ENCODE measurements at places on chromosomes 2 and 18. TPM values are rescaled to one million over a fixed set of nuclear protein-coding genes. Genes with fewer than 3 reads are reported as not detected.

- no peak for DNase-seq
Observed at GRCh38 chr2:126986631-126987187, 88.0 kb downstream of the TEX51 start.

DNA sequence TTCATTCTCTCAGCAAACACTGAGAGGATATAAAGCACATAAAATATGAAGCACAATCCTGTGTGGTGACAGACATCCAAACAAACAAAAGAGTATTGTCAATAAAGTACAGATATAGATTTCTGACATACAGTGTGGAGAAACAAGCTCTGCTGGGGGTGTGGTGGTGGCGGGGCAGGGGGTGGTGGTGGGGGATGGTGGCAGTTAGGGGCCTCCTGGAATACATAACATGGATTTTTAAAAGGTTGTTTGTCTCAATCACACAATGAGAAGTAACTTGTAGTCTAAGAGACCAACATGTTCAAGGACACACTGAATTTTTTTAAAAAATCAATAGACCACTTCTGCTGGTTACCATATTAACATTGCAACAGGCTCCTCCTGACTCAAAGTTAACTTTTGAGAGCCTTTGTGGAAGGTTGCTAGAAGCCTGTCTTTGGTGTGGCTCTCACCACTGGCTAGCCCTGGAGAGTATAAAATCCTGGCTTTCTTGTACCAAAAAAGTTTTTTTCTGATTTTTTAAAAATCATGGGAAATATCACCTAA is 1197.4 kb downstream of the SUCLG1 start:
- DNase-seq = no peak

DNA sequence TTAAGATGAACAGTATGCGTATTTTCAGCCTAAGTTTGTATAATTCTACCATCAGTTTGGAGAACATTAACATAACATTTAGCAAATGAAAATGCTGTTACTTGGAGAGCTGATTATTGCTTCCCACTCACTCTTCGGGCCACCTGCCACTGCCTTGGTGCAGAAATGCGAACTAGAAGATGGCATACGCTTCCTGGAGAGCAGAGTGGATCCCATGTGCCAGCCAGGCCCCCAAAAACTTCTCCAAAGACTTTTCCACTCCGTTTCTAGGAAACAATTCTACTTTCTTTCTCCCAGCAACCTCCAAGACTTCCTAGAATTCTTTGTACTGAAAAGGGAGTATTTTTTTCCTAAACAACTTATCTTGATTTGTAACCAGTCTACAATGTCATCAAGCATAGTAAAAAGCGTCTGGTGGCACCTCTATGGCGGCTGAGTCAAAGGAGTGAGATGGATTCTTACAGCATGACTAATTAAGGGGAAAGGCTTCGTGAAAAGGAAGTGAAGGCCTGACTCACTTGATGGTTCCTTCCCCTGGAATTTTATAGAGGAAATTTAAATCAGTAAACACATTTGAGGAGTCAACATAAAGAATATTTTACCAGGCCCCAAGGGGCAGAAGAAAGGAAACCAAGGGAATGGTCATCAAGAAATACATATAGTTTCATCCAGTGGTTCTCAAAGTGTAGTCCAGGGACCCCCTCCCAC is 36.6 kb downstream of the FEZ2 start:
- DNase-seq = no peak

GRCh38 chr2:226431288-226431948 is 368.2 kb downstream of the IRS1 start:
- DNase-seq = no peak

DNA sequence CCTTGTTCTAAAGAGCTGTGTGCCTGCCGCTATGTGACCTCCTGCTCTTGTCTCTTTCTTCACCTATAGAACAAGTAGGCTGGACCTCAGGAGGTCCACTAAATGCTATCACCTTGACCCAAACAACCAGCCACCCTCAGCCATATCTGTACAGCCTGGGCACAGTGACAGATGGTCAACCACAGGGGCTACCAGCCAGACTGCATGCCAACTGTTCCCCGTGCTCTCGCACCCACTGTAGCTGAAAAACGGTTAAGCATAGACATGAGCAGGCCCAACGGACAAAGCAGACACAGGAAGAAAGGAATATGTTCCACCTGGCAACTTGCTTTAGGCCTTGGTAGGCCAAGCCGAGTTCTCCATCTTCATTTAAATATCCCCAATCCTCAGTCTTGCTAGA is 43.2 kb upstream of the ACAA2 start:
- no peak for DNase-seq

- DNase-seq = no peak
Observed at GRCh38 chr18:49931760-49932159, 118.4 kb upstream of the ACAA2 start.

GRCh38 chr2:46368401-46368800 is 71.2 kb downstream of the EPAS1 start:
- DNase-seq = no peak

DNA sequence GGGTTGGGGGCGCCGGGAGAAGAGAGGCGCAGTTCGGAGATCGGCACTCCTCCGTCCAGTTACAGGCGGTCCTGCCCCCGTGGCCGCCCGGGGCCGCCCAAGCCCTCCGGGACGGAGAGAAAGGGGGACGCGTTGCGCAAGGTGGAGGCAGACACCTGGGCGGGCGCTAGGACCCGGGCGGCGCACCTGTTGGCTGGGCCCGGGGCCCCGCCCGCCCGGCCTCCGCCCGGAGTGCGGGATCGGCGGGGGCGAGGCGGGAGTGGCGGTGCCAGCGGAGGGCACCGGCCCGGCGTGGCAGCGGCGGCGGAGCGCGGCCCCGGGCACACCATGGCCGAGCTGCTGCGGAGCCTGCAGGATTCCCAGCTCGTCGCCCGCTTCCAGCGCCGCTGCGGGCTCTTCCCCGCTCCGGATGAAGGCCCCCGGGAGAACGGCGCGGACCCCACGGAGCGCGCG is at the start of gene SGPP2:
TSS of gene SGPP2 (plus strand) at position 268 of the 453 bp plus-strand sequence. CDS start at position 328, 60 bp downstream.
- peak; percentile 28 for DNase-seq

DNA sequence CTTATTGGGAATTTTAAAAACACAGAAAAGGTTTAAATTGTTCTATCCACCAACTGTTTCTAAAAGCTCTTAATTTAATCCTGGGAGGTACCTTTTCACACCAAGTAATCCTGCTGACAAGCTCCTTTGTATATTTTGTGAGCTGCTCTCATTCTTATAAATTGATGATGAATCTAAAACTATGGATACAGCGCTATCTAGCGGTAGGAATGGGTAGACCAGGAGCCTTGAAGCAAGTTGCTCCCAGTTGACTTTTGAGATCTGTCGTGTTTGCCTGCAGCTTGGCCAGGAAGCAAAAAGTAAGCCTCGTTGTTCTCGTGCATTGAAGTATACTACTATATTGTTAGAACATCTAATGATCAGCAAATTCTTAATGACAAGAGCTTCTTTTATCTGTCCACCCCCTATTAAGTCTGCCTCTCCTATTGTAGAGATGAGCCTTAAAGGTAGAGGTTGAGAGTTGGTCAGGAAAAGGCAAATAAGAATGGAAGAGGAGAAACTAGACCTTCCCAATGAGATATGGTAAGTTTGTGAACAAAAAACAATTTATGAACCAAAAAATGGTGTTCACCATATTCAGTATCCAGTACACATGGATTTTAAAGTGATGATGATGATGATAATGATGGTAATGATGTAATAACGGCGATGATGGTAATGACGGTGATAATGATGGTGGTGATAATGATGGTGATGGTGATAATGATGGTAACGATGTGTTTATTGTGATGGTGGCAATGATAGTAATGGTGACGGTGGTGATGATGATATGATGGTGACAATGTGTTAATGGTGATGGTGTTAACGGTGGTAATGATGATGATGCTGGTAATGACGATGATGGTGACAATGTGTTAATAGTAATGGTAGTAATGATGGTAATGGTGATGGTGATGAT is 212.1 kb upstream of the NCKAP5 start:
- DNase-seq = peak; percentile 29

DNA sequence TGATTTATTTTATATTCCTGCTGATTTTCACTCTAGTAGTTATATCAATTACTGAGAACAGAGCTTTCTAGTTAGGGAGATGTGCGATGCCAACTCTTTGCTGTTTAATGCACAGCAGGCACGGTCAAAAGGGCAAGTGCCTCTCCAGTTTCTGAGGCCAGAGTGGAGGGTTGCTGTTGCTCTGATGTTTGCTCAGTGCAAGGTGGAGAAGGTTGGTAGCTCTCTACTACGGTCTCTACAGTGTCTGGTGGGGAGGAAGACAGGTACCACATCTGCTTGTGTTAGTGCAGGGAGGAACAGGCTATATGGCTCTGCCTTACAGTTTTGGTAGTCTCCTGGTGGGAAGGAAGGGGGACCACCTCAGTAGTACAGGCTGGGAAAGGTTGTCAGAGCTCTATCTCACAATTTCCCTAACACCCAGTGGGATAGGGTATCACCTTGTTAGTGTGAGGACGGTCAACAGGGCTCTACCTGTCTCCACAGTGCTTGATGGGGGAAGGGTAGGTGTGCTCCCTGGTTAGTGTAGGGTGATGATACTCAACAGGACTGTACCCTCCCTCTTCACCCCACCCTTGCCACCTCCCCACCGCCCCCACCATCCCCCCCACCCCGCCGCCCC is 85.9 kb downstream of the FANCL start:
- DNase-seq = no peak

DNA sequence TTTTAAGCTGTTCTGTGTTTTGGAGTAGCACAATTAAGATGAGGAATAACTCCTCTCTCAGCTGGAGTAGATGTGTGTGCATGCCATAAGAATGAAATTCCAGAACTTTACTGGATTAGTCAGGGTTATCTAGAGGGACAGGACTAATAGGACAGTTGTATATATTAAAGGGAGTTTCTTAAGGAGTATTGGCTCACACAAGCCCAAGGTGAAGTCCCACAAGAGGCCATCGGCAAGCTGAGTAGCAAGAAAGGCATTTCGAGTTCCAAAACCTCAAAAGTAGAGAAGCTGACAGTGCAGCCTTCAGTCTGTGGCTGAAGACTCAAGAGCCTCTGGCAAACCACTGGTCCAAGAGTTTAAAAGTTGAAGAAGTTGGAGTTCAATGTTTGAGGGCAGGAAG is 113.7 kb downstream of the RIT2 start:
- DNase-seq = no peak

DNA sequence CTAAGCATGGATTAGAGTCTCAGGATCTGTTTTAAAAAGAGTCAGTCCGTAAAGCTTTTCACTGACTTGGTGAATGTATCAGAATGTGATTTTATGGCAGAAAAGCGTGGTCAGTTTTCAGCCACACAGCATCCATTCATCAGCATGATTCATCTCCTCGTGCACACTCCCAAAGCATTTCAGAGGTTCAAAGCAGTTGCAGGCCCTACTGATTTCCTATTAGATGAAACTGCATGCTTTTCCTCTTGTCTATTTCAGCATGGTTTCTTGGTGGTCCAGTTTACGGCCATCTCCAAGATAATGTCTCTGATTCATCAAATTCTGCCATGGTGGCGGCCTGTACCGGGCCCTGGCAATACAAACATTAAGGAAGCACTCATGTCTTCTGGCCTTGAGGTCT is 4.8 kb upstream of the PARD6G start:
- no peak for DNase-seq

- DNase-seq = no peak
Observed at GRCh38 chr2:8835279-8835678, 2.1 kb downstream of the KIDINS220 start.

DNA sequence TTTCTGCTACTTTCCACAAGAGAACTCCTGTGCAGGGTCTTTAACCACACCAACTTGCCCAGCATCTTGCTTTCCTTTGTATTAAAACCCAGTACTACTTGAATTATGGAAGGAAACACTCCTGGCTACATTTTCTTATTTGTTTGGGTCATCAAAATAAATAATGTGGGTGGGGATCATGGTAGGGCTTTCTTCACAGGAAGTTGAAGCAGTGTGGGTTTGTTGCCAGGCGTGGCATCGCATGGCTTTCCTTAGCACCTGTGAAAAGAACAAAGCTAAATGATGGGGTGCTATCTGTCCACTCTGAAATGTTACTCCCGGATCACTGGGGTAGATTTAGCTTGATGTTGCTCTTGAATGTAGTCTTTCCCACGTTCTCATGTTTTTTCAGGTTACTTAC is 18.7 kb downstream of the ARHGAP25 start:
- no peak for DNase-seq

- no peak for DNase-seq
Observed at GRCh38 chr2:195360242-195360641, 296.8 kb upstream of the SLC39A10 start.

DNA sequence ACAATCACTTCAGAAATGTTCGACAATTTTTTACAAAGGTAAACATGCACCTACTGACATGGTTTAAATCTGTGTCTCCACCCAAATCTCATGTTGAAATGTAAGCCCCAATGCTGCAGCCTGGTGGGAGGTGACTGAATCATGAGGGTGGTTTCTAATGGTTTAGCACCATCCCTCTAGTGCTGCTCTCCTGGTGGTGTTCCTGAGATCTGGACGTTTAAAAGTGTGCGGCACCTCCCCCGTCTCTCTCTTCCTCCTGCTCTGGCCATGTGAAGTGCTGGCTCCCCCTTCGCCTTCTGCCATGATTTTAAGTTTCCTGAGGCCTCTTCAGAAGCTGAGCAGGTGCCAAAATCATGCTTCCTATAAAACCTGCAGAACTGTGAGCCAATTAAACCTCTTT is 28.3 kb downstream of the MAP3K2 start:
- no peak for DNase-seq

DNA sequence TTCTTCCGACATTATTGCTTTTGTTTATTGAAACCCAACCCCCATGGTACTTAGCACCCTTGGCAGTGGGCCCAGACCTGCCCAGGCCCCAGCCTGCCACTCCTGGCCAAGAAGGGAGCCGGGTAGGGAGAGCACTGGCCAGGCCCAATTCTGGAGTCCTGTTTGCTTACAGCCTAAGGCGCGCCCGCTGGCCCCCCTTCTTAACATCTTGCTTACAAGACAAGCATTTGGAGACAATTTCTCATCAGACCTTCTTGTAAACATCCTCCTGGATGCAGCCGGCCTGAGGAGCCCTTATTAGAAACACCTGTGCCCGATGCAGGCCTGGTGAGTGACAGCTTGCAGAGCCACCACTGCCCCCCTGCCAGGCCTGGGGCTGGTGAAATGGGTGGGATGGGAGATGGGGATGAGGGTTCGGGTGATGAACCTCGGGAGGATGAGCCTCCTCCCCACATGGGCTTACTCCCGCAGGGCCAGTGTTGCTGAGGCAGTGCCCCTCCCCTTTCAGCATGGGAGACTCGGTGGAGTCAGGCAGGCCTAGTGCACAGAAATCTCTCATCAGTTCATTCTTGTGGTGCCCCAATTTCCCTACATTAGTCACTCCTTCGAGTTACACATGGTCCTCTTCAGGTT is 217.5 kb downstream of the CYP26B1 start:
- DNase-seq = no peak

The C1QL2 gene
- 0.41 TPM for total RNA-seq

The CPO gene
- not detected for total RNA-seq

The PDCL3 gene
- total RNA-seq = 9.8 TPM

The DSG4 gene
- total RNA-seq = under 0.01 TPM

The IL36G gene
- under 0.01 TPM for total RNA-seq

The CRYGC gene
- total RNA-seq = not detected

The PLEKHH2 gene
- 7.3 TPM for total RNA-seq

The MERTK gene
- total RNA-seq = 2.4 TPM

Measured in frontal cortex (tissue), 4 donors.